NCI-H510A (cell line): ENCODE measurements at places on chromosomes 6 and 20.

GRCh38 chr6:14910692-14911547 is 334.9 kb upstream of the JARID2 start:
- DNase-seq = no peak

- DNase-seq = no peak
Measured at GRCh38 chr6:111943726-111944125, 70.5 kb upstream of the FYN start.

DNA sequence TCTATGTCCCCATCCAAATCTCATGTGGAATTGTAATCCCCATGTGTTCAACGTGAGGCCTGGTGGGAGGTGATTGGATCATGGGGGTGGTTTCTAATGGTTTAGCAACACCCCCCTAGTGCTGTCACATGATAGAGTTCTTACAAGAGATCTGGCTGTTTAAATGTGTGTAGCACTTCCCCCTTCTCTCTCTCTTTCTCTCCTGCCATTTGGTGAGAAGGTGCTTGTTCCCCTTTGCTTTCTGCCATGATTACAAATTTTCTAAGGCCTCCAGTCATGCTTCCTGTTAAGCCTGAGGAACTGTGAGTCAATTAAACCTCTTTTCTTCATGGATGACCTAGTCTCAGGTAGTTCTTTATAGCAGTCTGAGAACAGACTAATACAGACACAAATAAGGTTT is 165.4 kb downstream of the OGFRL1 start:
- DNase-seq = no peak

DNA sequence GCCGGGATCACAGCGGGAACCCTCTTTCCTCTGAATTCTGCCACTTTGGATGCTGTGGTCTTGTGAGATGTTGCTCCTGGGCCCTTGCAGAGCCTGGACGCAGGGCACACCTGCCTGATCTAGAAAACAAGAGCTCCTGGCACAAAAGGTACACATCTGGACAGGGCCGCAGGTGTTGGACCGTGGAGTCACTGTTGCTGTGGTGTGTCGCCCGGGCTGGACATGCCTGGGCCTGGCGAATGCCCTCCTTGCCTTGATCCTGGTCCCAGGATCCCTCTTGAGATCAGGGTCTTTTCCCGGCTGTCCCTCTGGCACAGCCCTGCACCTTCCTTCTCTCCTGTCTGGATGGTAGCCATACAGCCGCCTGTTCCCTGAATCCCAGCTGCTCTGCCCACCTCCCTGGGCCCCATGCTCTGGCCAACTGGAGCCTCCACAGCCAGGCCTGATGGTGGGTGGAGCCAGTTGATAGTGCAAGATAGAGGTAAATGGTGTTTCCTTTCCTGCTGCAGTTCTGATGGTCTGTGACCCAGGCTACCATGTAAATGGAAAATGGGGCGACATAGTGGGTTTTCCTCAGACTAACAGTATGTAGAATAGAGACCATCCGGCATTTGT is 5.0 kb downstream of the FOXP4 start:
- DNase-seq = peak; percentile 66

GRCh38 chr20:33313686-33314314 is 30.8 kb downstream of the BPIFB1 start:
- DNase-seq = no peak

GRCh38 chr6:71364889-71365542 is 76.4 kb downstream of the OGFRL1 start:
- no peak for DNase-seq

GRCh38 chr6:97497713-97498331 is 214.8 kb upstream of the MMS22L start:
- peak; percentile 0 for DNase-seq

DNA sequence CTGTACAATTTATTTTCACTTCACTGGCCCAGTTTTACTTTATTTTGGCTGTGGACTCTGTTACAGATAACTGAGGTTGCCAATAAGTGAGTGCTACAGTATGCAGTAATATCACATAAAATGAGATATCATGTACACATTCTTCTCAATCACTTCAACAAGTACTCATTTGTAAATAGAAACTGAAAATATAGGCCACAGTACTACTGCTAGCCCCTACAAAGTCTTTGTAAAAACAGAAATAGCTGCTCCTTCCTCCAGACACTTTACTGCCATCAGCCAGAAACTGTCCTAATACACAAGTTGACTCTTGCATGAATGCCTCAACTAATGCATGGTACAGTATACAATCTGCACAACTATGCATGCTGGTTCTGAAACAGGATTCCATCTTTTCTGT is 9.2 kb downstream of the DTNBP1 start:
- DNase-seq = no peak

DNA sequence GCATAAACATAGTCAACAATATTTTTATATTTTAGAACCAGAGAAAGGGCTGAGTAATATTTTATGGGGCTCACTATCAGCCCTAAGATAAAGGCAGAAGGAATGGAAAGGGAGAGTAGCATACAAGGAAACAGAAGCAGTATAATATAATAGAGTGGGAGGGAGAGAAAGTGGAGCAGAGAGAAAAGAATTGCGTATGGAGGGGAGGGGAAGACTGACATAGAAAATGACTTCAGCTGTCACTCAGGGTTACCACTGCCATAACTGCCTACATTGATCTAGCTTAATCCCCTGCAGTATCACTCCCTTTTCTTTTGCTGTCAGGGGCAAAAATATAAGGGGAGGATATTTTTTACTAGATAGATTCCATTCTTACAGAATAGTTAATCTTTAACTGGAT is 1133.5 kb upstream of the MAP3K7 start:
- no peak for DNase-seq

DNA sequence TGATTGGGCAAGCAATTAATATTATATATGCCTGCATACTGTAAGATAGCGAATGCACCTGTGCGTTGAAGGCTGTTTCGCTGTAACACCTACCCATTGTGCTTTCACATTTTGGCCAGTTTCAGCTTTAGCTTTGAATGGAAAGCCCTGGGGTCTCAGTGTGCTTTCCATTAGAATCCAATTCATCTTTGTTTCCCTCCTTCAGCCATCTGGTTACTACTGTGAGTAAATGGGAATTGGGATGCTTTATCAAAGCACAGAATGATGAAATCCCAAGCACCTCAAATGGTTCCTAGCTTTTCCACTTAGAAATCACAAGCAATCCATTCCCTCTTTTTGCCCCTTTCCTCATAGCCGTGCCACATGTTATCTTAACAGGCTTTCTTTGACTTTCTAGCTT is 127.1 kb downstream of the HDGFL1 start:
- no peak for DNase-seq

DNA sequence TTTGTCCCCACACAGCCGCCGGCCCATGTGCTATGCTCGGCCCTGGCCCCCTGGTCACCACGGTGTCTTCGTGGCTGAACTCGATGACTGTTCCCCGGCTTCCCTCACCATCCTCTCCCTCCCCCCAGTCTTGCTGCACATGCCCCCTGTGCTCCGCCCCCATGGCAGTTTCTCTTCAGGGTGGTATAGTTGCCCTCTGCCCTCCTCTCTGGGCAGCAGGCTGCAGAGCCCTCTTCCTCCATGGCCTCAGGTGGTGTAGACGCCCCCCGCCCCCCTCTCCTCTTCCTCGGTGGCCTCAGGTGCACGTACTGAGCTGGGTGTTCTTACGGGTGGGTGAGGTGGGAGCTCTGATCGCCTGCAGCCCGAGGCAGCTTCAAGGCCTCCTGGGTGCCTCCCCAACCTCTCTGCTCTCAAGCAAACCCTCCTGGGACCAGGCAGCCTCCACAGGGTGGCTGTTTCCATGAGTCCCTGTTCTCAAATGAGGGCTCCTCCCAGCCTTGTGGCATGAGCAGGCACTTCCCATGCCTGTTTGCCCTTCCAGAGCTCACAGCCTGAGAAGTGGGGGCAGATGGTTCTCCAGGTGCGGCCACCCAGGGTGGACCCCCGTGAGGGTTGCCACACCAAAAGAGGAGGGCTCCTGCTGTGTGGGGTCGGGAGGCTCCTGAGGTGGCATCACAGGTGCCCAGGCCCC is 24.8 kb downstream of the COL20A1 start:
- DNase-seq = no peak

DNA sequence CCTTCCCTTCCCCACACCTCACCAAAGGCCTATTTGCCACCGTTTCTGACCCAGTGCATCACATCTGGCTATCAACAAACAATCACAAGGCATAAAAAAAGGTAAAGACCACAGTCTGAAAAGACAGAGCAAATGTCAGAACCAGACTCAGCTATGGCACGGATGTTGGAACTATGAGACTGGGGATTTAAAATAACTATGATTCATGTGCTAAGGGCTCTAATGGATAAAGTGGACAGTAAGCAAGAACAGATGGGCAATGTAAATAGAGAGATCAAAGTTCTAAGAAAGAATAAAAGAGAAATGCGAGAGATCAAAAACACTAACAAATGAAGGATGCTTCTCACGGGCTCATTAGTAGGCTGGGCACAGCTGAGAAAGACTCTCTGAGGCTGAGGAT is 99.5 kb downstream of the LAMP5 start:
- DNase-seq = no peak

GRCh38 chr6:128339635-128340450 is 180.6 kb downstream of the PTPRK start:
- DNase-seq = no peak

- no peak for DNase-seq
Measured at GRCh38 chr6:154139892-154140291, 100.9 kb downstream of the OPRM1 start.

DNA sequence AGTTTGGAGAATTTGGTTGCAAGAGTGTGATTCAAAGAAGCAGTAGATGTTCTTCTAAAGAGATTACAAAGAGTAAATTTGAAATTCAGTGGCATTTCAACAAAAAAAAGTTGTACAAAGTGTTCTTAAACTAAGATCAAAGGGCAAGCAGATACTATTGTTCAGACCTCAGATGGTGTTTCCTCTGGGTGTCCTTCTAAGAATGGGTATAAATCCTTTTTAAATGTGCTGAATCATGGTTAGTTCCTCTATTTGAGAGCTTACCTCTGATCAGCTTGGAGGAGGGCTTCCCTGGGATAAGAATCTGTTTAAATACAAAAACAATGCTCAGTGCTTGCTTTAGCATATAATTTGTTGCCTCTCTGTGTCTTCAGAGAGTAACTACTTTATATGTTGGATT is 6.3 kb downstream of the BMP6 start:
- DNase-seq = no peak

GRCh38 chr20:54132612-54133433 is 41.0 kb downstream of the CYP24A1 start:
- DNase-seq = peak; percentile 17

DNA sequence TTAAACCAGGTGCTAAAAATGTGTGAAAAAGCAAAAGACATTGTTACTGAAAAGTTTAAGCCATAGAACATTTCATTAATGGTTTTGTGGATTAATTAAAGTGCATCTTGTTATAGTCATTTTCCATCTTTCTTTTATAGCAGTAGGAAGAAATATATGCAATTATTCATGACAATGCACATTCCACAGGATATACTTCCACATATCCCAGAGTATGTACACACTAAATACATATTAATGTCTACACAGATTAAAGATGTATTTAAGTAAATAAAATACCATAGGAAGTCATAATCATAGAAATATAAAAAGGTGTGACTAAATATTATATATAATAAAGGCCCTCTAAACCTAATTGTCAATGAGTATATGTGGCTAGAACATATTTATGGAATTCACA is 578.8 kb downstream of the PHF3 start:
- no peak for DNase-seq
